ENCODE measurements at places on chromosomes 11 and 22. TPM values are rescaled to one million over a fixed set of nuclear protein-coding genes. Genes with fewer than 3 reads are reported as not detected.

DNA sequence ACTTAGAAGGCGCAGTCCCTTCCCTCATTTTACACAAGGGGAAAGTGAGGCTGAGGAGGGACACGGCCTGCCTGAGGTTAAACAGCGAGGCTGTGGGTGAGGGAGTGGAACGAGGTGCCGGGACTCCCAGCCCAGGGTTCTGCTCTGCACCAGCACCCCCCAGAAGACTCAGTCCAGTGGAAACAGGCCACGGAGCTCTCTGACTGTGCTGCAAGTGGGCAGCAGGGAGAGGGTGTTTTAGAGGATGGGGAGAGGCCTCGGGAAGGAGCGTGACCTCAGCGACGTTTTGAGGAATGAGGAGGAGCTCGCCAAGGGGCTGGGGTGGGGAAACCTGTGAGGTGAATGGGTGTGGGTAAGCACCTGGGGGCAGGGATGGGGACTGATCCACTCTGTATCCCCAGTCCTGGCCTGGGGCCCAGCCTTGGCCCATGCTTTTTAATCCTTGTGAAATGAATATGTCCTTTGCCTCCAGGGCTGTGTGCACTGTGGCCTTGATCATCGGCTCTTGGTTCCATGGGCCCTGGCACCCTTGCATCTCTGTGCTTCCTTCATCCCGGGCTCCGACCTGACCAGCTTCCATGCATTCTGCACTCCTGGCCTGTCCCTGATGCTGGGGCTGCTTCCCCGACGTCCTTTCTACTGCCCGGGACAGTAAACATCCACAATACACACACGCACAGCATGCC, 44.2 kb downstream of the SHISAL1 start:
- DNase-seq: no peak

- no peak for DNase-seq
Measured at GRCh38 chr11:35747668-35748067, 85.1 kb downstream of the TRIM44 start.

- no peak for DNase-seq
Measured at GRCh38 chr11:115178705-115179104, 325.5 kb downstream of the CADM1 start.

DNA sequence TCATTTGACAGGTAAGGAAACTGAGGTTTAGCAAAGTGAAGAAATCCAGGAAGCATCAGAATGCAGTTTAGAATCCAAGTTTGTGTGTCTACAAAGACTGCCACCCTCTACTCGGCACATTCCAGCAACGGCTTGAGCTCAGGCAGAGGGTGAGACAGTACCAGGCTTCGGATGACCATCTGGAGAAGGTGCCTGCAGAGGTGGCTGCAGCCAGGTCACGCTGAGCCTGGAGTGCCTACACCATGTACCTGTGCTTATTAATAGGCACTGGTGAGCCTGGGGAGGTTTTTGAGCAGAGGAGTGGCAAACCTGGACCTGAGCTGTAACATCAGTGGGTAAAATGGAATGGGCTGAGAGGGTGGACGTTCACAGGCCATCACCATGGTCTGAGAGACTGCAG, 4.7 kb downstream of the FXYD6 start:
- no peak for DNase-seq

The PRG3 gene
- not detected for total RNA-seq

- DNase-seq: no peak
Measured at GRCh38 chr11:112355726-112356125, 95.1 kb upstream of the PLET1 start.

GRCh38 chr11:86919557-86920210, 35.5 kb downstream of the FZD4 start:
- DNase-seq: no peak

DNA sequence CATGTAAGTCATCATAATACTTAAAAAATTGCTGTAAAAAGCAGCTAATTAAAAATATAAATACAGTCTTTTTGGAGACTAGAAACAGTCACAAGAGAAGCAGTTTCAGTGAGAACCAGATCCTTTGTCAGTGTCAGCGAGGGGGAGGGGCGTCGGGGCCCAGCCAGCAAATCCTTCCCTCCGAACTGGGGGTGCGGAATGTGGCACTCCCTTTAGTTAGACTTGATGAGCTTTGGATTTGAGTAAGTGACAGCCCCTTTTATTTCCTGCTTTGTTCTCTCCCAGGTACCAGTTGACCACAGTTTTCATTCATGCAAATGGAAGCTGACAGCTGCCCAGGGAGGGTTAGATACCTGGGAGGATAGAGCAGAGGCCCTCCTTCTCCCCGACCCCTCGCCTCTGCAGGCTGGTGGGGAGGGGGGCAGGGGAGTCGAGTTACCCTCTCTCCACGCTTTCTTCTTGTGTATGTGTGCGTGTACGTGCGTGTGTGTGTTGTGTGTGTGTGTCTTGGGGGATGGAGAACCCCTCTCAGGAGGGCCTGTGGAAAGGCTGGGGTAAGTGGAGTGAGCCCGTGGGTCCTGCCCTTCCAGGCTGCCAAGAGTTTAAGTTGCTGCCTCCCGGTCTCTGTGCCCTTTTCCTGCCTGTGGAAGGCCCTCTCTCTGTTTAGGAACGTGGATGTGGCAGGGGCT, 38.3 kb downstream of the PTPRJ start:
- no peak for DNase-seq

- no peak for DNase-seq
Measured at GRCh38 chr22:29555065-29555644, 1.6 kb upstream of the THOC5 start.

GRCh38 chr11:57647960-57648800, 1.5 kb downstream of the YPEL4 start:
- no peak for DNase-seq

GRCh38 chr11:85647078-85647477, 689 bp upstream of the TMEM126A start:
- no peak for DNase-seq

- DNase-seq: no peak
Measured at GRCh38 chr11:88482871-88483301, 145.3 kb upstream of the CTSC start.

GRCh38 chr11:118572981-118573550, 857 bp downstream of the ARCN1 start:
- DNase-seq: no peak

- DNase-seq: no peak
Measured at GRCh38 chr11:34631297-34631696, 10.4 kb downstream of the EHF start.

GRCh38 chr11:134358165-134358855, 26.5 kb downstream of the GLB1L2 start:
- no peak for DNase-seq

- no peak for DNase-seq
Measured at GRCh38 chr22:46620588-46621242, 529 bp downstream of the GRAMD4 start.

DNA sequence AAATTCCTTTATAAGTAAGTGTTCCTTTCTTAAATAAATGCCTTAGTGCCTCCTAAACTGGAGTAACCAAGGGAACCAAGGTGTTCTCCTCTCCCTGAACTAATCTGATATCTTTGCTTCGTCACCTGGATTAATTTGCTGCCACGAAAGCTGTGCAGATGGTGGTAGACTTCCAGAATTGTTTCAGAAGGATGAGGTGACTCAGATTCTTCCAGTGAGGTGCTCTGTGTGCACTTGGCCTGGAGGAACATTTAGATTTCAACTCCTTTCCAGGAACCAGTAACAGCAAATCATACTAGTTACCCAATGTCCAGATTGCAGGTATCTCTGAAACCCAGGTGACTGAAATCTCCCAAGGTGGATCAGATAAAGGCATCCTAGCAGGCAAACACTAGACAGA, 181.9 kb downstream of the FAT3 start:
- no peak for DNase-seq

- DNase-seq: no peak
Measured at GRCh38 chr11:57842873-57843272, 81.3 kb downstream of the CTNND1 start.

The CRELD2 gene
- 49.4 TPM for total RNA-seq

The CDC42EP1 gene
- 0.31 TPM for total RNA-seq

The SPI1 gene
- 2.0 TPM for total RNA-seq

The BIRC3 gene
- total RNA-seq: 191 TPM

All from CD8-positive, alpha-beta memory T cell (primary cell).